ENCODE measurements at places on chromosomes 1 and 21.

DNA sequence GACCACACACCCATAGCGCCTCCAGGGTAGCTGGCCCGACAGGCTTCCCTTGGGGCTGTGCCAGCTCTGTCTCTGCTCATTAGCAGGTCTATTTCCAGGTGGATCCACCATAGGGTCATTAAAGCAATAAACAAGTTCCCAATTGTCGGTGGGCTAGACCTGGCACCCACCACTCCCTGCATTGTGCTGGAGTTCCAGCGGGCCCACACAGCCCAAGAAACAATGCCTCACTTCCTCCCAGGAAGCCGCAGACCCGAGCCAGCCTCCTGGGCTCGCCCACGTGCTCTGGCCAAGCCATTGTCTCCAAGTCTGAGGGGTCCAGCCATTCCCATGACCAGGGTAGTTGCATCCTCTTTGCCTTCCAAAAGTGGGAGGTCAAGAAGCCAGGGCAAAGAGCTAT lies 27.5 kb upstream of the SOX13 start:
- DNase-seq: no peak

DNA sequence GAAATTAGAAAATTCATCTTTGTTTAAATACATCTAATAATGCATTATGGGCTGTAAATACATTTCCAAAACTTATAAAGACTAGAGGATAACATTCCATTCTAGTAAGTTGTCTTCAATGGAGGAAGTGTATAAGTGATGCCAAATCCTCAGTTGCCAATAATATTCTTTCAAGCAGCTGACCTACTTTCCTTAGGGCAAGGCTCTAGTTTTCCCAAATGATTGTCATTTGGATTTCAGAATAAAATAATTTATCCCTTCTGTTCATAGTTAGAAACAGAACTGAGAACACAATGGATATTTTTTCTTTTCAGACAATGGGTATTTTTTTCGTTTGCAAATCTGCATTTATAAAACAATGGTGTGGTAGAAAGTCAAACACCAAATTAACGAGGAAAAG lies 354.9 kb upstream of the ADAMTS5 start:
- DNase-seq: no peak

GRCh38 chr1:160607672-160608032 lies 28.4 kb upstream of the CD84 start:
- DNase-seq: no peak

- no peak for DNase-seq
These were observed 17.1 kb downstream of the EMC1 start for GRCh38 chr1:19234224-19234623.

GRCh38 chr21:36926989-36927718 lies 39.3 kb downstream of the HLCS start:
- DNase-seq: no peak

DNA sequence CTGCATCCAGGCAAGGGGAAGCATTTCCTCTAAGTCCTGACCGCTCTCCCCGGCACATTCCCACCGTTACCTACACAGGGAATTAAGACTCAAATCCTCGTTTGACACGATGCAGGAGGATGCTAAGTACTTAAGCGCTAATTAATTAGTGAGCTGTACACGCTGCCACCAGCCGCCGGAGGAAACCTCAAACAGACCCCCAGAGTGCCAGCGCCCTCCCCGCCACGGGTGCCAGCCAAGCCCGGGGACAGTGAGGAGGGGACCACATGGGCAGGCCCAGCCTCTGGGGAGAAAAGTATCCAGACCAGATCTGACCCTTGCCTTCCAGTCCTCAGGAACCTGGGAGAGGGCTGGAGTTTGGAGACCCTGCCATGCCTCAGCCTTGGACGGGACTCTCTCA lies 17.4 kb upstream of the CASZ1 start:
- no peak for DNase-seq

- DNase-seq: no peak
These were observed 488.7 kb upstream of the USP24 start for GRCh38 chr1:55703726-55704363.

GRCh38 chr1:172485626-172486025 lies 41.8 kb upstream of the PIGC start:
- no peak for DNase-seq

- DNase-seq: peak; percentile 5
These were observed 580 bp downstream of the VWA1 start for GRCh38 chr1:1435911-1436629.

DNA sequence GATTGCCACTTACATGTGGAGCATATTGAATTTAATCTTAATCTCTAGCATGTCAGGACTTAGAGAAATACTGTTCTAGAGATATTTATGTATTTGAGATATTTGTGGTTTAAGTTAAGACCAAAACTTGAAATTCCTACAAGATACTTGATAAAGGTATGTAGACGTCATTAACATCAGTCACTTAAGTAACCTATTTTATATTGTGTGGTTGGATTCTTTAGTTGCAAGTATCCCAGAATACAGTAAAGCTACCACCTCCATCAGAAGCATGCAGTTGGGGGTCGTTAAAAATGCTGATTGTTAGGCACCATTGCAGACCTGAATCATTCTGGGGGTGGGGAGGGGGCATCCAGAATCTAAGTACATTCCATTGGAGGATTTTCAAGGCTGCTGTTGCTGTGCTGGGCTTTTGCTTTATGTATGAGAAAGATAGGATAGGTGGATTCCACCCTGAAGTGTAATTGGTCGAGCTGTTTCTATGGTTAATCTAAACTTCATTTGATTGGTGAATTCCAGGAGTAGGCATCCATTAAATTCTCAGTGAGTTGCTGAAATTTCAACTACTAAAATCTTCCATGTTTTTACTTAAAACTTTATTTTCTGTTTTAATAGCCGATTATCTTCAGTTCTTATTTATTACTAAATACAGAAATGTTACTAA lies 4.0 kb downstream of the H3-3A start:
- no peak for DNase-seq

DNA sequence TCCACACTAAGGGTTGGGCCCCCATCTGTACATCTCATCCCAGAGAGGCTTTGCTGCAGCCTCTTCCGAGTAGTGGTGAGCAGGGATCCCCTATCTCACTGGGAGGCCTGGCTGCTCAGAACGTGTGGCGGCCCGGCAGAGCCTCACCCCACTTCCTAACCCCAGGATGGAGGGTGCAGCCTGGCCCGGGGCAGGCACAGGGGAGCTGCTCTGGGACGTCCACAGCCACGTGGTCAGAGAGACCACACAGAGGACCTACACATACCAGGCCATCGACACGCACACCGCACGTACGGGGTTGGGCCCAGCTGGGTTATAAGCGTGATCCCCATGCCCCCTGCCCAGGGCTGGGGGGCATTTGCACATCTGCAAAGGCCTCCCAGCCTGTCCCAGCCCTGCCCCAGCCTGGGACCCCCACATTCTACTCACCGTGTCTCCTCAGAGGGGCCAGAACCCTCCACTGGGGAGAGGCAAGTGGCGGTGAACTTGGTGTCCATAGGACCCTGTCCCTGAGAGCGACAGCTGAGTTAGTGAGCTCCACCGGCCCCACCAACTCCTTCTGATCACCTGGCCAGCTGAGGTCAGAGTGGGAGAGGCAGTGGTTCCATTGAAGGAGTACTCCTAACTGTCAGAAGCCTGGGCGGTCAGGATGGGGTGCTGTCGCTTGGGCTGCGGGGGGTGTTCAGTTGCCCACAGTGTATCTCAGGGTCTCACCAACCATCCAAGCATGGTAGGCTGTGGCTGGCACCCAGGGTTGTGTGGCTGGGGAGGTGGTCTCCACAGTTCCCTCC lies 41.2 kb downstream of the TRIM11 start:
- no peak for DNase-seq

GRCh38 chr1:53086491-53087070 lies 24.6 kb downstream of the PODN start:
- DNase-seq: no peak
